ENCODE measurements at places on chromosomes 16 and 17.
A peak's percentile ranks its signal among the peaks of the same experiment; 100 is the strongest.

DNA sequence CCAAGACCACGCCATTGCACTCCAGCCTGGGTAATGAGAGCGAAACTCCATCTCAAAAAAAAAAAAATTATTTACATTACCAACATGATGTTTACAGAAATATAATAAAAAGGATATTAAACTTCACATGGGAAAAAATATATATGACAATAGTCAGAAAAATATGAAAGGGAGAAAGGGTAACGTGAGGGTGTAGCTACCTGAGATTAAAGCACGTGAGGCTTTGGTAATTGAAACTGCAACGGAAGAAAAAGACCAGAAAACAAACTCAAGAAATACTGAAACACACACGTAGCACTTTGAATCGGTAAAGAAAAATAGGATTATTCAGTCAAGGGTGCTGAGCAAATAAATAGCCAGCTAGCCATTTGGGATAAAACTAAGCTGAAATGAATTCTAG, 53.6 kb downstream of the CYTH1 start:
- no peak for DNase-seq

- no peak for DNase-seq
Observed at GRCh38 chr17:1109606-1110540, 69.9 kb downstream of the ABR start.

DNA sequence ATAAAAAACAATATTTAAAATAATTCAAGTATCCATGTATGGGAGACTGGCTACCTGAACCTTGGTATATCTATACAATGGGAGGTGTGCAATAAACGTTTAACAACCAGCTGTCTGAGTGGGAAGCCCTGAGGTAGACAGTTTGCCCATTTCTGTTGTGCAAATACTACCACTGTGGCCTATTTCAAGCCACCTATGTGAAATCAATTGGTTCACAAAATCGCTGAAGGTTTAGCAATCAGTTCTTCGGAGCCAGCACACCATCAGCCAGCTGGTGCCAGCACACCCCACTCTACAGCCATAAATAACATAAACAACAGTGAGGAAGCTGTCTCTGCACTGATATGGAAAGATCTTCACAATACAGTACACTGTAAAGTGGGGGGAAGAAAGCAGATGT, 46.7 kb upstream of the KDM8 start:
- DNase-seq = no peak

DNA sequence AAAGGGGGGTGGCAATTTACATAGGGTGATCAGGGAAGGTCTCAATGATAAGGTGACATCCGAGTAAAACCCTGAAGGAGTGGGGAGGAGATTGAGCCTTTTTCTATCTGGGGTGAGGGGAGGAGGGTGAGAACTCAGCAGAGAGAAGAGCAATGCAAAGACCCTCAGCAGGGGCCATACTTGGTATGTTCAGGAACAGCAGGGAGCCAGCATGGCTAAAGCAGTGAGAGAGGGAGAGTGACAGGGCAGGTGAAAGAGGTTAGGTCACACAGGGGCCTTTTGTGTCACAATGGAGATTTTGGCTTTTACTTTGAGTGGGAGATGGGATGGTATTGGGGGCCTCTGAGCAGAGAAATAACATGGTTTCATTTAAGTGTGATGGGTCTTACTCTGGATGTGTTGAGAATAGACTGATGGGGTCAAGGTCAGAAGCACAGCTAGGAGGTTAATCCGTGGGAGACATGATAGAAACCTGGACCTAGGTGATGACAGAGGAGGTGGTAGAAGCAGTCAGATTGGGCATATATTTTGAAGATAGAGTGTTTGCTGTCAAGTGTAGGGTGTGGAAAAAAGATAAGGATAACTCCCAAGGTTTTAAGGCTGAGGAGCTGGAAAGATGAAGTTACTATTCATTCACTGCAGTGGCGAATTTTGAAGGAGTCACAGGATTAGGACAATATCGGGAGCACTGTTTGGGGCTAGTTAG, 6.2 kb downstream of the SP2 start:
- DNase-seq = no peak

DNA sequence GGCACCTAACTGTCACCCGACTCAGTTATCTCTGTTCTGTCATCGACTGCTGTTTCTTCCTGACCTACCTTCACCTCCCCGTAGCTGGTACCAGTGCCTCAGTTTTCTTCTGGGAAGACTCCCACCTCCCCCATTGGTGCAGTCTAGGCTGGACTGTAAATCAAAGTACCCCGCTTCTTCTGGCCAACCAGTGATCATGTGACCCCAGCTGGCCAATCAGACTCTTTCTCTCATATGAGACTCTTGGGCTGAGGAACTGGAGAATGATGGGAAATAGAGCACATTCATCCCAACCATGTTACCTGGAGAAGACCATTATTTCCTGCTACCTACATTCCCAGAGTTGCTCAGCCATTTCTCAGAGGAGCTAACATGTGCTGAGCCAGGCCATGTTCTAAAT, 20.6 kb upstream of the LONP2 start:
- DNase-seq = no peak

- no peak for DNase-seq
Observed at GRCh38 chr16:85407-85782, 7.4 kb downstream of the MPG start.

DNA sequence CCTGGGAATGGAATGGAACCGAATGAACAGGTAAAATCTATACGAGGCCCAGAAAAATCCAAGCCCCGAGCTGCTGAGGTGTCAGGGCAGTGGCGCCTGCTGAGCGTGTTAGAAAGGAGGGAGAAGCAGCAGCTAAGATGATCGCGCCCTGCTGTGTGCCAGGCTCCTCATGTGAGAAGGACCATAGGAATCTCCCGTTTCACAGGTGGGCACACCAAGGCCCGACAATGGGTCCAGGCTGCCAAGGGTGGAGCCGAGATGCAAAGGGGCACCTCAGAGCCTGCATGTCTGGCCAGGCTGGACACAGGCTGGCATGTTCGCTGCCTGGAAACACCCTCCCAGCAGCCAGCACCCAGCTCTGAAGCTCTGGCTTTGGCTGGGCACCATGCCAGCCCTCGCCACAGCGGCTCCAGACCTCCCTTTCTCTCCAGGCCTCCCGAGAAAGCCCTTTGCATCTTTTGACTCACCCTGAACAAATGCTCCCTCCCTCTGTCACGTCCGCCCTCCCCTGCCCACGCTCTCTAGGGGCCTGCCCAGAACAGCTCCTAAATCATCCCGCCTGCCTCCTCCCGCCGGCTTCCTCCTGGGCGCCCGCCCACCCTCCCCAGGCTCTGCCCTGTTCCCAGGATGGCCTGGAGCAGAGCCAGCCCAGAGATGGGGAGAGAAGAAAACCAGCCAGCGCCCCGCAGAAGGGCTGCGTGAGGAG, 217.8 kb upstream of the GSE1 start:
- DNase-seq = no peak

DNA sequence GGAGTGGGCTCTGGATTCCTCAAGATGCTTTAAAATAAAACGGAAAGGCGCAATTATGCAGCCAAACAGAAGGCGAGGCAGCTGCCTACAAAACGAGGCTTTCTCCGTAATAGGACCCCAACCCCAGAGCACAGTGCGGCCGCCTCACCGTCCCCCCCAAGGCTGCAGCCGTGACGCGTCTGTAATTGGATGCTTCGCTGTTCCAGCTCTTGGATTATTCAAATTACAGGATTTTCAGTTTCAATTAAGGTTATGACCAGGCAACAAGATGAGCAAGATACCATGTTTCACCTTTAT, 37.3 kb upstream of the ABR start:
- no peak for DNase-seq

- no peak for DNase-seq
Observed at GRCh38 chr16:3915426-3916260, 35.1 kb upstream of the CREBBP start.

DNA sequence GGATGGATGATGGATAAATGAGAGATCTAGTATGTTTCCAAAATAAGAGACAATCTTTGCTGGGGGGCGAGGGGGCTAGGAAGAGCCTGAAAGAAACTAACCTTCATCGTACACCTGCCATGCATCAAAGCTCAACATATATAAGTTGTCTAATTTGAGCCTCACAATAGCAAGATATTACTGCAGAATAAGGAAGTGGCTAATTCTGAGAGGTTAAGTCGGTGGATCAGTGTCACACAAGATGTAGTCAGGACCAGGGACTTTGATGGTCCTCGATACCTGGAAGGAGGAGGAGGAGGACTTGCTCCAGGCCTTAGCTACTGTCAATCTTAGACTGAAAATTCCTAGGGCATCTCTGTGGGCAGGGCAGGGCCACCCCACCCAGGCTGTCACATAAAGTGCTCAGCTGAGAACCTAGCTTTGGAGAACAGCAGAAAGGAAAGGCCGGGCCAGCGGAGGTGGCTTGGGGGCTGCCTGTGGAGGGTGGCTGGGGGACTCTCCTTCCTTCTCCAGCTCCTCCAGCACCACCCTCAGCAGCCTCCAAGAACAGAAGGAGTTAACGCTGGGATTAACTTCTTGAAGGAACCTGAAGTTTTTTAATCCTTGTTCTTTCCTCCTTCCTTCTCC, 460 bp upstream of the SLC13A2 start:
- no peak for DNase-seq

- no peak for DNase-seq
Observed at GRCh38 chr16:35221482-35222185, 1762.2 kb downstream of the TP53TG3F start.

DNA sequence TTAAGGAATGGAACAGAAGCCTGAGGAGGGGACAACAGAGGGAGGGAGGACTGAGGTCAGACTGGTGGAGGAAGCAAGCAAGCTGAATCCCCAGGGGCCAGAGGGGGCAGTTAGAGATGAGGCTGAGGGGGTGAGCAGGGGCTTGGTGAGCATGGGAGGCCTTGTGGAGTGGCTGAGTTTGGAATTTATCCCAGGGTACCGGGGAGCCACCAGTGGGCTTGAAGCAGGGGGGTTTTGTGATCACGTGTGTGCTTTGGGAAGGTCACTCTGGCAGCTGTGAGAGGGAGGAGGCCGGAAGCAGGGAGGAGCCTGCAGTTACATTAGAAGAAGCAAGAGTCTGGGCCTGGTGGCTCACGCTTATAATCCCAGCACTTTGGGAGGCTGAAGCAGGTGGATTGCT, 9.8 kb upstream of the CTCF start:
- no peak for DNase-seq

- DNase-seq = no peak
Observed at GRCh38 chr16:1043881-1044451, 28.6 kb upstream of the SSTR5 start.

- DNase-seq = no peak
Observed at GRCh38 chr17:9985646-9986045, 80.6 kb upstream of the RCVRN start.

- DNase-seq = no peak
Observed at GRCh38 chr17:57667461-57667923, 77.6 kb downstream of the CCDC182 start.

DNA sequence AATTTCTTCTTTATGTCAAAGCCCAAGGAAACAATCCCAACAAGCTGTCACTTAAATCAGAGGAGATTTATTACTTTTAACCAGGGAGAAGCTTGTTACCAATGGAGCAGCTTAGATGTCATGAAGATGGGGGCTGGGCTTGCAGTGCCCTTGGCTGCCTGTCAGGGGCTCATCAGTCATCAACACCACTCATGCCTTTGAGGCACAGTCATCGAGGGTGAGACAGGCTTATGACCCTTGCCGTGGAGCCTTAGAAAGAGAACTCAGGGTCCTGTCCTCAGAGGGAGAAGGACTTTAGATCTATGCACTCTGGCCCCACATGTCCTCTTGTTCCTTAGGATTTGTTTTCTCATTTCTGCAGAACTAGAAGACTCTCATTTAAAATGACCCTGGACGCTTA, 318.3 kb downstream of the CBLN1 start:
- no peak for DNase-seq

- DNase-seq = peak; percentile 48
Observed at GRCh38 chr17:40480501-40481003, 20.9 kb downstream of the TNS4 start.

DNA sequence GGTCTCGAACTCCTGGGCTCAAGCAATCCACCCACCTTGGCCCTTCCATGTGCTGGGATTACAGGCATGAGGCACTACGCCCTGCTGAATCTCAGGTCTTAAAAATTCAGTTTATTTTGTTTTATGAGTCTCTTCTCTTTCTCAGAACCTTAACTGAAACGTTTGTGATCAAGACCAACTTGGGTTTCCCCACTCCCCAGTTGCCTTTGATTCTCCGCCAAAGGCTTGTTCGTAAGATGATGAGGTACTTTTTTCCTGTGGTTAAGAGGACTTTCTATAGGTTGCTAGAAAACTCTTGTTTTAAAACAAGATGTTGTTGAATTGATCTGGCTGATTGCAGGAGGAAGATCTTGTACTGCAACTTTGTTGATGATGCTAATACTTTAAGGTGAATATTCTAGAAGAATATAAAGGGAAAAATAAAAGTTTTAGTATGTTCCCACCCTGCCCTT, 11.7 kb downstream of the ABCC1 start:
- peak; percentile 57 for DNase-seq

DNA sequence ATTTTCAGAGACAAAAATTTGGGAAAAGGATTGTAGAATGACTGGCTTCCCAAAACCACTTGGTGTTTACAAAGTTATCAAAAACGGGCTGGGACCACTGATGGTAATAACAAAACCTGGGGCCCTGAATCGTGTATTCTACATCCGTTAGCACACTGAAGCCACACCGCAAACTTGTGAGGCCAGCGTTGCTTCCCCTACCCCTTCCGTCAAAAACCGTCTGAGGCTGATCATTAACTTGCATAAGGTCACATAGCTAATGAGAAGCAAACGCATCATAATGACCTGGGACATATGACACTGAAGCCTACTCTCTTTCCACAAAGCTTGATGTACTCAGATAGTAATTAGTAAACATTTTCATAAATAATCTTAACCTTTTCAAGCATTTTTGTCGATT, 704.3 kb downstream of the MAF start:
- DNase-seq = no peak

DNA sequence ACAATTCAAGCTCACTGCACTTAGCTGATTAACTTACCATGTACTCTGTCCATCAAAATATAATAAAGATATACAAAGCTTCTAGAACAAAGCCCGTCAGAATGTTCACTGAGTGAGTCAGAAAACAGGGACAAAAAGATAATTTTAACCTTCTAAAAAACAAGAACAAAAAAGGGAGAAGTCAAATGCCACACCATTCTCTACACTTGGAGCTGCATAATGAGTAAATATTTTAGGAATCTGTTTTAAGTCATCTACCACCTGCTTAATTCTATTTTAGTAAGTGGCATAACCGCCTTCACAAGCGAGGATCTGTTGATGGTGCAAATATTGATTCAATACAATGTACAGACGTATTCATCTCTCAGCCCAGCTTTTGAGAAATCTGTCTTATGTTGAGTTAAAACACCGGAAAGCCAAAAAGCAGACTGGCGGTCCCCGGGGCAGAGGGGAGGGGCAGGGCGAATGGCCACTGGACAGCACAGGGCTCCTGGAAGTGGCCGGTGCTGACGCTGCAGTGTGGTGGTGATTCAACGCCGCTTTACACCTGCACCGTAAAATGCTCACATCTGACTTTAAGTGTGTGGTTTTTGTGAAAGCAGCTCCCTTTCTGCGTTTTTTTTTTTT, 20.1 kb downstream of the RAB40B start:
- DNase-seq = no peak
